ENCODE measurements at places on chromosomes 6 and 20. TPM values are rescaled to one million over a fixed set of nuclear protein-coding genes. Genes with fewer than 3 reads are reported as not detected.

Gene FKBP1C
- total RNA-seq: not detected

Gene SLC16A10
- 0.95 TPM for total RNA-seq

Gene CST9L
- not detected for total RNA-seq

Gene ABHD16B
- total RNA-seq: not detected

Gene RIPOR3
- 15.7 TPM for total RNA-seq

DNA sequence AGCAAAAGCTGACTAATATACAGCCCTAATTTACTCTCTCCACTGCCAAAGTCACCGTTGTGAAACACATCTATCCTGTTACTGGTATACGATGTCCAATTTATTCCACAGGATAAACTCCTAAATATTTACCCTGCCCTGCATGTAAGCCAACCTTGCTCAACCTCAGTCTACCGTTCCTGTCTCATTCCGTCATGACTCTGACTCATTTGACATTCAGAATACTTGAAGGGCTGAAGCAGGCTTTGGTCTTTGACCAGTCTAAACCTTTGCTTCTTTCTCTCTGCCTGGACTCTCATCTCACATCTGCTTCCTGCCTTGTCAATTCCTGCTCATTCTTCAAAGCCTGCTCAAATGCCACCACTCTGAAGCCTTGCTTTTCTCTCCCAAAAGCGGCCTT lies 157.5 kb downstream of the SCP2D1 start:
- no peaks in the 10 kb centered on the region for H3K27me3 ChIP-seq
- no peaks in the 10 kb centered on the region for H3K36me3 ChIP-seq
- H3K4me3 ChIP-seq: no peak overlapping the region
- DNase-seq: no peak
- H3K4me1 ChIP-seq: peaks cover 21% of the 10 kb centered on the region

- DNase-seq: no peak
- peak overlapping the region; percentile 99 for H3K27ac ChIP-seq
- no peaks in the 10 kb centered on the region for H3K36me3 ChIP-seq
- H3K27me3 ChIP-seq: no peaks in the 10 kb centered on the region
- H3K4me1 ChIP-seq: peaks cover 100% of the 10 kb centered on the region
Measured at GRCh38 chr20:47351643-47352331, 4.7 kb downstream of the ZMYND8 start.
